D341Med (cell line): ENCODE measurements at places on chromosomes 6 and 20.

- no peak for DNase-seq
These were observed 77.7 kb upstream of the SUPT3H start for GRCh38 chr6:45455408-45455807.

DNA sequence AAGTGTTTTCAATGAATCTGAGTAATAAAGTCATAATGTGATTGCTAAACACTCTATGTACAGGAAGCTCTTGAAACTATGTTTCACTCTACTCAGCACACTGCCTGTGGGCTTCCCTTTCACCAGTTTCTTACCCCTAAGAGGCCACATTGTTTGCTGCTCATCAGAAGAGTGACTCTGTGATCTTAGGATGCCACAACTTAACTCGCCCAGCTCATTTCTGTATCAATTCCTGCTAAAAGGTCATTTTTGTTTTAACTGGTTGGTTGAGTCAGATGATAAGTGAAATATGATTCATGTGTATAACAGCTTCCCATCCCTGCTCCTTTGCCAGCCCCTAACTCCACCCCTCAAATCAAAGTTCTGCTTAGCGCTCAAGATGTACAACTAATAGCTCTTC, 9.8 kb upstream of the NDUFAF4 start:
- no peak for DNase-seq

- DNase-seq = no peak
These were observed 195.6 kb downstream of the PKHD1 start for GRCh38 chr6:51891784-51892183.

- no peak for DNase-seq
These were observed 225.0 kb upstream of the AGPAT4 start for GRCh38 chr6:161498881-161499280.

DNA sequence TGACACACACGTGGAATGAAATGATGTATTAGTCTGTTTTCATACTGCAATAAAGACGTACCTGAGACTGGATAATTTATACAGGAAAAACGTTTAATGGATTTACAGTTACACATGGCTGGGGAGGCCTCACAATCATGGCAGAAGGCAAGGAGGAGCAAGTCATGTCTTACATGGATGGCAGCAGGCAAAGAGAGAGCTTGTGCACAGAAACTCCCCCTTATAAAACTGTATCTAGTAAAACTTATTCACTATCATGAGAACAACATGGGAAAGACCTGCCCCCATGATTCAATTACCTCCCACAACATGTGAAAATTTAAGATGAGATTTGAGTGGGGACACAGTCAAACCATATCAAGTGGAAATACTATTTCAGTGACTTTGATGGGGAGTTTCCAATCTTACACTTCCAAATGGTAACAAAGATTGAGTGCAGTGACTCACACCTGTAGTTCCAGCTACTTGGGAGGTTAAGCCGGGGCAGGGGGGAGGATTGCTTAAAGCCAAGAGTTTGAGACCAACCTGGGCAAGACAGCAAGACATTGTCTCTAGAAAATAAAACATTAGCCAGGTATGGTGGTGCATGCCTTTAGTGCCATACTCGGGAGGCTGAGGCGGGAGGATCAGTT, 8.2 kb upstream of the LY86 start:
- no peak for DNase-seq

GRCh38 chr6:38479331-38479730, 160.4 kb downstream of the BTBD9 start:
- DNase-seq = no peak

DNA sequence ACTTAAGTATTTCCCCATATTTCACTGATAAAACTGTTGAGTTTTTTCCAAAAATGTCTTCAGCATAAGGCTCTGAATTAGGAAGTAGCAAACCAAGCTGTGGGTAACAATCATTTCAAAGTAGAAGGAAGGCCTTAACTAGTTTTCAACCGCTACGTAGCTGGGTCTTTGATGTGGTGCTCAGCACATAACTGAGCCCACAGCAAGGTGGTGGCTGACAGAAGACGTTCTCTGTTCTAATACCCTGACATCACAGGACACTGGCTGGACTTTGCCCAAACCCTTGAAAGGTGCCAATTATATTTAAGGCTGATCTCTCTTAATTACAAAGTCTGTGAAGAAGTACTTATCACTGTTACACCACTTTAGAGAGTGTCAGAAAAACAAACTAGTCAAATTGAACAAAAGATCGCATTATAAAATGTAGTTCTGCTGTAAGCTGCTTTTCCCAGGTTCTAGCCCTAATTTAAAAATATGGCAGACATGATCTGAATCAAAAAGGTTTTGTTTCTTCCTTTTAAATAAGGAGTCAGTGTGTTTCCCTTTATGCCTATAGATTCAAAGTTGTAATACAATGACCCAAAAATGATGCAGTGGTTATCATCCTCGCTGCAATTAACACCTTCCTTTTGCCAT, 26.7 kb downstream of the MAN1A1 start:
- no peak for DNase-seq

DNA sequence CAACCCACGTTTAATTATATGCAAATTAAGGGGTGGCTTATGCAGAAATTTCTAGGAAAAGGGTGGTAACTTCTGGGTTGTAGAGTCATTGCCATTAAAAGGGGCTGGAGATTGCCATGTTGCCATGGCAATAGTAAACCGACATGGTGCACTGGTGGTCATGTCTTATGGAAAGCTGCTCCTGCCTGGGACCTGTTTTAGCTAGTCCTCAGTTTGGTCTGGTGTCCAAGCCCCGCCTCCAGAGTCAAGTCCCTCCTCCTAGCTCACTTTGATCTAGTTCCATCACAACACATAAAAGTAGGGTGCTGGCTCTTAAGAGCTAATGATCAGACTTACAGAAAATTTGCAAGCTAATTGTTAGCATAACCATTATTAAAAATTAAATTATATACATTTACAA, 5.3 kb downstream of the SLC22A2 start:
- DNase-seq = no peak

DNA sequence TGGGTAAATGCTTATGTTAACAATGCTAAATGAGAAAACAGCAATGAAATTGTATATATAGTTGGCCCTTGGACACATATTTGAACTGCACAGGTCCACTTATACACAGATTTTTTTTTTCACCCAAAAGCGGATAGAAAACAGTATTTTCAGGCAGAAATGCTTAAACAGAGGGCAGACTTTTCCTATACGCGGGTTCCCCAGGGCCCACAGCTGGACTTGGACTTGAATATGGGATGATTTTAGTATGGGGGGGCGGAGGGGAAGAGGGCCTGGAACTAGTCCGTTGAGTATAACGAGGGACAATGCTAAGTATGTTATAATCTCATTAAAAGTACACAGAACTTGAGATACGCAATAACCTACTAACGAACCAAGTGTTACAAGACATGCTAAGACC, 1.1 kb upstream of the PRSS35 start:
- no peak for DNase-seq

- peak; percentile 42 for DNase-seq
These were observed 74.1 kb downstream of the LAMA4 start for GRCh38 chr6:112180095-112180820.

GRCh38 chr6:31531771-31532643, 3.2 kb downstream of the MCCD1 start:
- DNase-seq = no peak

GRCh38 chr20:44716309-44717106, 1.3 kb downstream of the CCN5 start:
- DNase-seq = no peak

DNA sequence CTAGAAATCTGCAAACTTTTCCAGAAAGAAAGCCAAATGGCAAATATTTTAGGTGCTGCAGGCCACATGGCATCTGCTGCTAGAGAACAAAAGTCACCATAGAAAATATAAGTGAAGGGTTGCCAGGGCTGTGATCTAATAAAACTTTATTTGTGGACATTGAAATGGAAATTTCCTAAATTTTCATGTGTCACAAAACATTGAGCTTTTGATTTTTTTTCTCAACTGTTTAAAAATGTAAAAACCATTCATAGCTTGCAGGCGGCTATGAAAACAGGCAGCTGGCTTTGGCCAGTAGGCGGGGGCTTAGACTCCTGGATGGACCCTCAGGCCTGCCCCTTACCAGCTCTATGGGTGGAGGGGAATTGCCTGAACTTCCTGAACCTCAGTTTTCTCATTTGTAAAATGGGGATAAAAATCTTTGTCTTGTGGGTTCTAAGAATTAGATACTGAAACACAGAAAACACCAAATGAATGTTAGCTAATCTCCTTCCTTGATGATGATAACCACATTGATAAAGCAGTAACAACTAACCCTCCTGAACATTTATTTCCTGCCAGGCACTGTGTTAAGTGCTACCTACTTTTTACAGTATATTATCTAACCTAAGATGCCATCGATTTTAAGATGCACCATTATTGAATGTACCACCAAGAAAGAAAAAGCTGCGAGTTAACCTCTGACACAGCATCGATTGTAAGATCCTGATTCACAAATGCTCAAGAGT, 85.5 kb downstream of the SLC22A23 start:
- no peak for DNase-seq

DNA sequence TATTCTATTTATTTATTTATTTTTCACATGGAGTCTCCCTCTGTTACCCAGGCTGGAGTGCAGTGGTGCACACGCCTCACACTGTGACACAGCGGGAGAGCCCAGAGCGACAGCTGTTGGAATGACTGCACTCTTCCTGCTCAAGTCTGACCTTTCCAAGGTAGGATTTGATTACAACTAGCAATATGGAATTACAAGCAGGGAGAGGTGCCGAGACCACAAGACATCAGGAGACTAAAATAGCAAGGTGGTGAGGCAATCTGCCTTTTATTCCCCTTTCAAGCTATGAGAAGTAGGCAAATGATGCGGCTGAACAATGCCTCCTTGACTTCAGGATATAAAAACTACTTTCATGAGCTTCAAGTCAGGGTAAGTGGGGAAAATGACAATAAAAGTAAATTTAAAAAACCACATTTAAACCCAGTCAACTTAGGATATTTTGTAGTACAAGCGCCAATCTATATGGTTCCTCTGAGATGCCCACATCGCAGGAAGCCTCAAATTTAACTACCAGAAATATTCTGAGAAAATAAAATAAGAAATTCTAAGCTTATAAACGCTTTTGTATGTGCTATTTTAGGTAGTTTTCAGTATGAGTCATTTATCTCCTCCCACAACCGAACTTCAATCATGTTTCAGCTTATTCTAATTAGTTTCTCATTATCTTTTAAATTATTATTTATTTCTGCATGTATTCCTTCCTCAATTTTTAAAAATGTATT, 146.9 kb upstream of the SGK1 start:
- no peak for DNase-seq

- DNase-seq = no peak
These were observed 22.0 kb upstream of the SNRNP48 start for GRCh38 chr6:7568021-7568420.

GRCh38 chr6:125277838-125278237, 23.9 kb downstream of the HDDC2 start:
- DNase-seq = no peak

DNA sequence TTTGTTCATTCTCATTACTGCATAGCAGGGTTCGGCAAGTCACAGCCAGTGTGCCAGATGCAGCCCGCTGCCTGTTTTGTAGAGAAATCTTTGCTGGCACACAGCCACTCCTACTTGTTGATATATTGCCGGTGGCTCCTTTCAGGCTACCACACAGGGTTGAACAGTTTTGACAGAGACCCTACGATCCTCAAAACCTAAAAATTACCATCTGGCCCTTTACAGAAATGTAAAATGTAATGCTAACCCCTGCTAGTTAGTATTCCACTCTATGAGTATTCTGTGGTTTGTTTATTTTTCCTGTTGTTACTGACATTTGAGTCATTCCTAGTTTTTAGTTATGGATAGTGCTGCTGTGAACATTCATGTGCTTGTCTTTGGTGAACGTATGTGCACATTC, 11.5 kb downstream of the DHX35 start:
- DNase-seq = no peak

GRCh38 chr20:41837669-41838224, 219.6 kb upstream of the CHD6 start:
- DNase-seq = no peak

GRCh38 chr20:48326868-48327267, 500.9 kb downstream of the PREX1 start:
- DNase-seq = no peak

- no peak for DNase-seq
These were observed 3.6 kb downstream of the B3GALT4 start for GRCh38 chr6:33280539-33280938.

DNA sequence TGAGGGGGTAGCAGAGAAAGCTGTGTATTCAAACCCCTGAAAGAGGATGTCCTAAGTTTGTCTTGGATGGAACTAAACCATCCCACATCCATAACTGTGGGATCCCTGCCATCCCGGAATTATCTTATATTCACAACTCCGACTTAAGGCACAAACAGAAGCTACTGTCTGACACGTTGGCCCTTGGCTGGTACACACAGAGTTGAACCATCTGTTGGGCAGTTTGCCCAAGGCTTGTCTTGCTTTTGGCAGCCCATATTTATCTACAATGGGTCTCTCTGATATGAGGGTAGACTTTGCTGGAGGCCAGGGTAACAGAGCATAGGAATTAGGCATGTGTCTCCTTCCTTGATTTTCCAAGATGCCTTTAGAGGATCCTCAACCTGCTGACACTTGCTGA, 116.6 kb upstream of the PROKR2 start:
- DNase-seq = no peak

DNA sequence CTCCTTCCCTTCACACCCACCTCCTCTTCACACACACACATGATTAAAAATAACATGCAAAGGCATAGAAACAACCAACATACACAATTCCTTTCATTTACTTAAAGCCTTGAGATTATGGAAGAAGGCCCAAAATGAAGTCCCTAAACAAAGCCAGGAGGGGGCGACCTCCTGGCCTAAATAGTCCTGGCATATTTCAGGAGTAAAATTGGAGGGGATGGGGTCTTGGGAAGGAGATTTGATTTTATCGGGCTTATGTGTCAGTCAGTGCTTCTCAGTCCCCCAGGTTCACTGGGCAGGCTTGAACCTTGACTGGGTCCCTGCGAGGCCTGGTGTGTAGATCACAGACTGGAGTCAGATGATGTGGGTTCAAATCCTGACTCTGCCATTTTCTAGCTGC, 266.4 kb downstream of the SAMD5 start:
- peak; percentile 37 for DNase-seq

GRCh38 chr6:11804135-11804534, 25.5 kb upstream of the ADTRP start:
- no peak for DNase-seq

DNA sequence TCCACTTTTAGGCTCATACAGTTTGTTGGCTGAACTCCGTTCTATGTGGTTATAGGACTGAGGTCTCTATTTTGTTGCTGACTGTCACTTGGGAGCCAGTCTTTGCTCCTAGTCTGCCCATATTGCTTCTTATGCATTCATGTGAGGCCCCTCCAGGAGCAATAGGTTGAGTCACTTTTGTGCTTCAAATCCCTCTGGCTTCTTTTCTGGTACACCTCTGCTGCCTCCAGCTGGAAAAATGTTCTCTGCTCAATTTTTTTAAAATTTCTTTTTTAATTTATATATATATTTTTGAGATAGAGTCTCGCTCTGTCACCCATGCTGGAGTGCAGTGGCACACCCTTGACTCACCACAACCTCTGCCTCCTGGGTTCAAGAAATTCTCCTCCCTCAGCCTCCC, 42.7 kb upstream of the NOX3 start:
- no peak for DNase-seq
